ENCODE measurements at places on chromosomes 6 and 20. TPM values are rescaled to one million over a fixed set of nuclear protein-coding genes. Genes with fewer than 3 reads are reported as not detected.
A peak's percentile ranks its signal among the peaks of the same experiment; 100 is the strongest.

GRCh38 chr6:119066517-119066916, 11.9 kb downstream of the FAM184A start:
- no peak for DNase-seq
- H3K27ac ChIP-seq = no peak overlapping the region
- no peak overlapping the region for H3K4me3 ChIP-seq
- no peaks in the 10 kb centered on the region for H3K27me3 ChIP-seq
- no peaks in the 10 kb centered on the region for H3K4me1 ChIP-seq

GRCh38 chr20:22099348-22099747, 393.9 kb downstream of the PAX1 start:
- H3K27me3 ChIP-seq = no peaks in the 10 kb centered on the region
- no peak for DNase-seq
- no peaks in the 10 kb centered on the region for H3K4me1 ChIP-seq
- H3K36me3 ChIP-seq = no peaks in the 10 kb centered on the region
- no peak overlapping the region for H3K27ac ChIP-seq

DNA sequence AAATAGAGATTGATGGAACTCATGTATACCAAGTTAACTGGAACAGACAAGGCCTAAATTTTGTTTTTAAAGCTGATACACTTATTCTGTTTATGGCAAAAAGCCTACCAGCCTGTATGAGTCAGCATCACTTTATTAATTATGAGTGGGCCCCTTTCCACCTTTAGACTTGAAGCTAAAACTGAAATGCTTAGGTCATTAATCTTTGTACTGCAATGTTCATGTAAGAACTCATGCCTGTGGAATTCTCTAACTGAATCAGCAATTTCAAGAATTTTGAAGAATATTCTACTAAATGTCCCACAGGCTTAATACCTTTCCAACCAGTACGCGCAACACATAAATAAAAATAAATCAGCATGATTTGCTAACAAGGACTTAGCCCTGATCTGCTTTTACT, 140.2 kb upstream of the PHACTR1 start:
- H3K27ac ChIP-seq = peak overlapping the region; percentile 77
- peaks cover 63% of the 10 kb centered on the region for H3K4me1 ChIP-seq
- no peaks in the 10 kb centered on the region for H3K27me3 ChIP-seq
- H3K4me3 ChIP-seq = peak overlapping the region; percentile 38
- no peak for DNase-seq

DNA sequence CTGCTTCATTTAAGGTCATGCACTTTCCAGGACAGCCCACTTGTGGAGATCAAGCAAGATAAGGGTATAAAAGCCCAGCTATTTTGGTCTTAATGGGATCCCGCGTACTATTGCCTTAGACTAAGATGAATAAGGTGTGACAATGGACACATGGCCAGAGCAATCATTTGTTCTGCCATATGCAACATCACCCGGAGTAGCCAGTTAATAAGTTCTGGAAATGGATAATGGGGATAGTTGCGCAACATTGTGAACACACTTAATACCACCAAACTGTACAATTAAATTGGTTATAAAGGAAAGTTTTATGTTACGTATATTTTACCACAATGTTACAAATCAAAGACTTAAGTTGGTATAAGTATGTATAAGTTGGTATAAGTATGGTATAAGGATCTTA, 674.5 kb downstream of the HDGFL1 start:
- H3K36me3 ChIP-seq = no peaks in the 10 kb centered on the region
- no peak overlapping the region for H3K4me3 ChIP-seq
- no peak overlapping the region for H3K27ac ChIP-seq
- DNase-seq = no peak
- H3K4me1 ChIP-seq = no peaks in the 10 kb centered on the region

GRCh38 chr6:15513131-15513771, 149.6 kb downstream of the DTNBP1 start:
- no peak overlapping the region for H3K27ac ChIP-seq
- no peaks in the 10 kb centered on the region for H3K4me1 ChIP-seq
- DNase-seq = no peak
- peaks cover 53% of the 10 kb centered on the region for H3K36me3 ChIP-seq
- H3K4me3 ChIP-seq = no peak overlapping the region

DNA sequence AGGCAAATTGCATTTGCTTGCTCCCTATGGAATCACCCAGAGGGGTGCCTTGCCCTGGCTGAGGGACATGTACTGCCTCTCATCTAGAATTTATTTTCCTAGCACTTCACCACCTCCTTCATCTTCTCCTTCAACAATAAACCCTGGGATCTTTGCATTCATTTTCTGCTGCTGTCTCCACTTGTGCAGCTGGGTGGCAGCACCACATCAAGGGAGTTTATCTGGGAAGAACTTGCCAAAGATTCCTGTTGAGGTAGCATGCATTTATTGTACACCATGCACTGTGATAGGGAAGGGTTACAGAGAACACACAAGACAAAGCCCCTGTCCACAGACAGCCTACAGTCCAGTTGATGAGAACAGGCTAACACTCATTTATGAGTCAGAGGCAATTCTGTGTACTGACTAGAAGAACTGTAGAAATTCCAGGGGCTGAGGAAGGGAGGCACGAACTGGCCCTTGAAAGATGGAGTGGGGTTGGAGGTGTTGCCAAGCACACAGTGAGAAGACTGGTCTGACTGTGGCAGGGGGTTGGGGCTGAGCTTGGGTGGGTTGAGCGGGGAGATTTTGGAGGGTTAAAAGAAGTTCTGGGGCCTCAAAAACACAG, 17.5 kb downstream of the C20orf173 start:
- peaks cover 19% of the 10 kb centered on the region for H3K36me3 ChIP-seq
- H3K27me3 ChIP-seq = no peaks in the 10 kb centered on the region
- no peak overlapping the region for H3K27ac ChIP-seq
- H3K4me1 ChIP-seq = peaks cover 13% of the 10 kb centered on the region
- no peak overlapping the region for H3K4me3 ChIP-seq

DNA sequence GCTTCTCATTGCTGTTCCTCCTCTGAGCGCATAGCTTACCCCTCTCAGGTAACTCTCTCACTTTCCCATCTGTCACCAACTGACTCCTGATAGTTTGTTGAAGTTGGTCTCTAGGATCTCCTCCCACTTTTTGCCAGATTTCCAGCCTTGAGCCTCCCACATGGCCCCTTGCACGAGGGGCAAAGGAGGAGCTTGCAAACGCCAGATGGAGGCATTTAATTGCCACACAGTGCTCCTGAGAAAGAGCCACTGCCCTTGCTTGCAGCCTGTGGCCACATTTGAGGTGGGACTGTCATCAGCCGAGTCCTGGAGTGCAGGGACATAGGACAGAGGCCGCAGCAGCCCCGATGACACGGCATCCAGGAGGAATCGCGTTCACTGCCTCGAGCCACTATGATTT, 348.7 kb downstream of the SMOC2 start:
- DNase-seq = no peak
- no peaks in the 10 kb centered on the region for H3K4me1 ChIP-seq
- H3K27me3 ChIP-seq = no peaks in the 10 kb centered on the region
- no peak overlapping the region for H3K27ac ChIP-seq
- H3K4me3 ChIP-seq = no peak overlapping the region

DNA sequence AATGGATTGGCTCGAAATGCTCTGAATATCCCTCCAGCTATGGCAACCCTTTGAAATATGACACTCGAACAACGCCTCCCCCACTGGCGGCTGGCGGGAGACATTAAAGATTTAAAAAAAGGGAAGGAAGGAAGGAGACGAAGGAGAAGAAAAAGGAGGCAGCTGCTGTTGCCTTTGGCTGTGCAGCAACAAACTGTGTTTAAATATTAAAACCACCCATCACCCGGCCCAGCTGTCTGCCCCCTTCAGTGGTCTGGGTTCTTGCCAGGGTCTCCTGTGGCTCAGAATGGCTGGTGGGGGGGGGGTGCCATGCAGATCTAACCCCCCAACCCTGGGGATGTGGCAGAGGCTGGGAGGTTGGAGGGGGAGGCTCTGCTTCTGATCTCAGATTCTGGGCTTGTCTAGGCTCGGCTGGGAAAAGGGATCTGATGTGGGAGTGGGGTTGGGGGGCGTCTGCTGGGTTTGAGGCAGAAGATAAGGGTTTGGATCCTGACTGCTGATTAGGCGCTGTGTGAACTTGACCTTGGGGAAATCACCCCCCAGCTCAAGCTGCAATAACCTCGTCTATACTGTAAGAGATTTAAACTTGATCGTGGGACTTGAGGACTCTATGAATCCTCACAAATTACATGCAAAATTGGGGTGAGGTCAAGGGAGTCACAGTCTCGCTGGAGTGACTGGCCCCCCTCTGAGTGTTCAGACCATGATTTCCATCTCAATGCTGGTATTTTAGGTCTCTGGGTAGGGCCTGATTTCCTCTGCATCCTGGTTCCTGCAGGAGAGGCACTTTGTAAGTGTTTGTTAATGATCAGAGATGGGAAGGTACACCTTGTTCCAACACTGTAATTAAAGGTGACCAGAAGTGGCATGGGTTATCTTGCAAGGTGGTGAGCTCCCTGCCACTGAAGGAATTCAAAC, 40.3 kb upstream of the BLCAP start:
- no peak for DNase-seq
- no peaks in the 10 kb centered on the region for H3K4me1 ChIP-seq
- peaks cover 38% of the 10 kb centered on the region for H3K27me3 ChIP-seq

DNA sequence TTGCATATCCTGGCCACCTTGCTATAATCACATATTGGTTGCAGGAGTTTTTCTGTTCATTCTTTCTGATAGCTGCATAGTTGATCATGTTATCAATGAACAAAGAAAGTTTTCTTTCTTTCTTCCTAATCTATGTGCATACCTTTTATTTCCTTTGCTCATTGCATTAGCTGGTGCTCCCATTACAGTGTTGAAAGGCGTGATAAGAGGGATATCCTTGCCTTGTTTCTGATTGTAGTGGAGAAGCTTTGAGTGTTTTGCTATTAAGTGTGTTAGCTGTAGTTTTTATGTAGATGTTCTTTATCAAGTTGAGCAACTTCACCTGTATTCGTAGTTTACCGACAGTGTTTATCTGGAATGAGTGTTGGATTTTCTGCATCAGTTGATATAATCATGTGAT, 14.6 kb downstream of the STXBP5 start:
- H3K4me3 ChIP-seq = no peak overlapping the region
- peaks cover 2% of the 10 kb centered on the region for H3K4me1 ChIP-seq
- H3K27ac ChIP-seq = no peak overlapping the region
- H3K36me3 ChIP-seq = peaks cover 4% of the 10 kb centered on the region
- no peaks in the 10 kb centered on the region for H3K27me3 ChIP-seq
- DNase-seq = no peak

DNA sequence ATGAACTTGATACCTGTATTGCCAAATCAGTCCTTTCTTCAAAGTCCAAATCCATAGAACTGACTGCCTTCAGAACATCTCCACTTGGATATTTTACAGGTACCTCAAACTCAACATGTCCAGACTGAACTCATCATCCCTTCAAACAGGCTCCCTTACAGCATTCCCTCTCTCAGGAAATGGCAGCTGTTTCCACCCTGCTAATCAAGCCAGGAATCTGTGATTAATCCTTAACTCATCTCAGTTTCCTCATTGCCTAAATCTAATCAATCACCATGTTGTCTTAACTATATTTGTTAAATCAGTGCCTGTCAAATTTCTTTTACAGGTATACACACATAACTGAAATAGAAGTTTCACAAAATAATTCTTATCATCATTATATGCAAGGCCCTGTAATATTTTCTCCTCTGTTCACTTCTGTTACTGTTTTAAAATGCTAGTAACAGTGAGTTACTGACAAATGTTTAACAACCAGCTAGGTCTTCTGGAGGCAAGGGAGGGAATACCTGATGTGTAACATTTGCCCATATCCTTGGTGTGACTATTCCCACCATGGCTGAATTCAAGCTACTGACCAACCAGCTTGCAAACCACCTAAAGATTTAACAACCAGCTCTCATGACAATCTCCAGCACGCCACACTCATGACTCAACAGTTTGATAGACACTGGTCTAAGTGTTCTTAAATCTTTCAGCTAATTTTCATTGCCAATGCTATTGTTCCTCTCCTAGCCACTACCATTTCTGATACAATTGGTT, 124.9 kb downstream of the ADAT2 start:
- H3K4me3 ChIP-seq = no peak overlapping the region
- H3K4me1 ChIP-seq = peaks cover 73% of the 10 kb centered on the region
- DNase-seq = peak; percentile 88
- H3K36me3 ChIP-seq = no peaks in the 10 kb centered on the region
- H3K27me3 ChIP-seq = no peaks in the 10 kb centered on the region

- no peak for DNase-seq
- H3K4me1 ChIP-seq = no peaks in the 10 kb centered on the region
- no peaks in the 10 kb centered on the region for H3K27me3 ChIP-seq
- no peaks in the 10 kb centered on the region for H3K36me3 ChIP-seq
- no peak overlapping the region for H3K27ac ChIP-seq
Measured at GRCh38 chr6:44906761-44907160, 421.4 kb upstream of the RUNX2 start.

- H3K27me3 ChIP-seq = no peaks in the 10 kb centered on the region
- H3K4me1 ChIP-seq = no peaks in the 10 kb centered on the region
- H3K36me3 ChIP-seq = peaks cover 5% of the 10 kb centered on the region
- no peak overlapping the region for H3K27ac ChIP-seq
Measured at GRCh38 chr20:35637276-35637675, 21.6 kb downstream of the SPAG4 start.

DNA sequence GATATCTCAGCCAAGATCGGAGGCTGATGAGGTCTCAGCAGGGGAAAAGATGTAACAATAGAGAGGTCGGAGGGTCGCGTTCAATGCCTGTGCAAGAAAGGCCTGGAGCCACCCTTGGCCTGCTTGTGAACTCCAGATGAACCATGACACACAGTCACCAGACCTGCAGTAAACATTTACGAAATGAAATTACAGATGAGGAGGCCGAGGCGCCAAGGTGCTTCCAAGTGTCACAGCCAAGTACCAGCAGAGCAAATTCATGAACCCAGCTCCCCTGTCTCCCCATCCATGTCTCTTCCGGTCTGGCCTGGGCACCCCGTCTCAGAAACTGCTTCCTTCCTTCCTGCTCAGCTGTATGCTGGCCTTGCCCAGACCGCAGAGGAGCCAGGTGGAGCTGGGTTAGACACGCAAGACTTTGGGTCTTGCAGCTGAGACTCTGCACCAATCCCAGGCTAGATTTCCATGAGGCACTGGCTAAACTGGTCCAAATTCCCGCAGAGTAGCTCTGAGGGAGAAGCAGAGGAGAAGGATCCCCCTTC, 48.1 kb downstream of the CHMP4B start:
- no peaks in the 10 kb centered on the region for H3K4me1 ChIP-seq
- DNase-seq = no peak
- no peak overlapping the region for H3K27ac ChIP-seq
- no peaks in the 10 kb centered on the region for H3K27me3 ChIP-seq
- H3K4me3 ChIP-seq = no peak overlapping the region

GRCh38 chr20:62861726-62862336, at the start of gene TCFL5:
Gene TCFL5, minus strand, starts transcription at chr20:62861822. Its CDS starts 152 bp downstream, at chr20:62861670.
- H3K4me1 ChIP-seq = peaks cover 24% of the 10 kb centered on the region
- H3K36me3 ChIP-seq = peaks cover 8% of the 10 kb centered on the region
- H3K27me3 ChIP-seq = no peaks in the 10 kb centered on the region
- H3K4me3 ChIP-seq = peak within 1 kb of the TSS; percentile 68
- peak; percentile 58 for DNase-seq

- no peaks in the 10 kb centered on the region for H3K36me3 ChIP-seq
- DNase-seq = no peak
- H3K4me1 ChIP-seq = peaks cover 14% of the 10 kb centered on the region
Measured at GRCh38 chr6:4747588-4747987, 28.6 kb upstream of the CDYL start.

ACTL10 gene
- polyA plus RNA-seq = 0.48 TPM

KIF3B gene
- 25.4 TPM for polyA plus RNA-seq

MOG gene
- not detected for polyA plus RNA-seq

CAP2 gene
- 11.0 TPM for polyA plus RNA-seq

CRISP3 gene
- polyA plus RNA-seq = not detected

IMPG1 gene
- polyA plus RNA-seq = not detected
